ENCODE measurements at places on chromosomes 4 and X. TPM values are rescaled to one million over a fixed set of nuclear protein-coding genes. Genes with fewer than 3 reads are reported as not detected.

KLKB1 gene
- 1.00 TPM for total RNA-seq

MMRN1 gene
- 1.5 TPM for total RNA-seq

DNA sequence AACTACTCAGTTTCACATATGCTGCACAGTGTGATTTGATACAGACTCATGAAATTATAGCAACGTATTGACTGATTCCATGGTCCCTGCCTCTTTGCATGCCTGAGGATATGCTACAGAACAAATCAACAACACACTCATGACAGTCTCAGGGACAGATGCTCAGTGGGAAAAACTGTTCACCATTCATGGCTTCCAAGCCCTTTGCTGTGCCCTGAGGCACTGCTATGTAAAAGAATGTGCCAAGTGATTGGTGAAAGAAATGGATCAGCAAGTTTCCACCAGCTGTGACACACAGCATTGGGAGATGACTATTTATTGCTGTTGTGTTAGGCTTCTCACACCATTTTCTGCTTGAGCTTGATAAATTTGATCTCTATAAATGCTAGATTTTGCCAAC lies 825.6 kb upstream of the INTU start:
- DNase-seq, result no peak

DNA sequence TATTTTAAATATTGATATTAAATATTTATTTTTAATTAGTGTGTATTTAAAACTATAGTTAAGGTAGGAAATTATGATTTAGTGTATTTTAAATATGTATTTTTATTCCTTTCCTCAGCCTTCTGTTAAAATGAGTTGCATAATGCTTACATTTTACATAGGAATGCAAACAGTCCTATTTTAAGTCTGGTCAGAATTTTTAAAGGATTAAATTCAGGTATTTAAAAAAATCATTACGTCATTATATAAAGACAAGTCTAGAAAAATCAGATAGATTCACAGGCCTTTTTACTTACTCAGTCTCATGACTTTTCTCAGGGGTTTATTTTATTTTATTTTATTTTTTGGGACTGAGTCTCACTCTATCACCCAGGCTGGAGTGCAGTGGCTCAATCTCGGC lies 50.4 kb upstream of the RPA4 start:
- no peak for DNase-seq

GRCh38 chr4:86048426-86048825 lies 311.4 kb downstream of the MAPK10 start:
- no peak for DNase-seq

DNA sequence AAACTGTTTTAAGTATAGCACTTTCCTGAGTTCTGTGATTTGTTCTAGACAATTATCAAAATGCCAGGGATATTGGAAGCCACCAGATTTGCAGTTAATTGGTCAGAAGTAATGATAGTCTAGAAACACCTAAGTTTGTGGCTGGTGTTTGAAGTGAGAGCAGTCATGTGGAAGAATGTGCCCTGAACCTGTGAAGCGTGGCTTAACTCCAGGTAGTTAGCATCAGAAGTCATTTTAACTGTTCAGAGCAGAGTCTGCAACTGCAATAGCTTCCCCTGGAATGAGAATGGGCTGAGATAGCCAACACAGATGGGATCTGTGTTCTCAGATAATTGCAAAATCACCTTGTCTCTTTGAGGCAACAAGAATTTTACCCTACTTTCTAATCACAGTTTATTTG lies 255.1 kb upstream of the GK2 start:
- DNase-seq, result no peak

DNA sequence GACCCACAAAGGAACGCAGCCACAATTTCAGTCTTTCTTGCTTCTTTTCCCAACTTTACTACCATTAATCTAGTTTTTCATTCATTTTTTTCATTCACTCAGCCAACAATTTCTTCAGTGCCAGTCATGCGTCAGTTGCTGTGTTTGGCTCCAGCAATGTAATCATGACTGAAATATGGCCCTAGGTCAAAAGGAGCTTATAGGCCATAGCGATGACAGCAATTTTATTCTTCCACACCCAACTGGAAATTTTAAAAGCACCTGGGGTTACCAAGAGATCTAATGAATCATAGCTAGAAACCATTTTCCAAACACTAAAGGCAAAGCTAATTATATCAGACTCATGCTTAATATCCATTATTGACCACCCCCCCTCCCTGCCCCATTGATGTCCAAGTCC lies 29.8 kb upstream of the C1QTNF7 start:
- no peak for DNase-seq
